ENCODE measurements at places on chromosomes 13 and 19.

DNA sequence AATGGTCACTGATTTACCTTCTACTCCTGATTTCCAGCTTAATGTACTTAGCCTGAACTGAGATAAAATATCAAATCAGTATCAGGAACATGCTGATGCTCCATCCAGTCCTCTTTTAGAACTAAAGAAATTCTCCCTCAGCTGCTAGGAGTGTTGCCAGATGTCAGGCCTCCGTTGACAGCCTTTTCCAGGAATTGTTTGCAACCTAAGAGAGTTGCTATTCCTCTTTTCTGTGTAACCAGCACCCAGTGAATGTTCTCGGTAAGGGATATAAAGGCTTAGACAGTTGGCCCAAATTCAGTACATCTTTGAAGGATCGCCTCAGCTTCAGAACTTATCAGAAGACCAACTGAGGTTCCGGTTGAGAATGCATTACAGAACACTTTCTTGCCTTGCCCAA, 559.0 kb downstream of the PCDH17 start:
- DNase-seq, result no peak

DNA sequence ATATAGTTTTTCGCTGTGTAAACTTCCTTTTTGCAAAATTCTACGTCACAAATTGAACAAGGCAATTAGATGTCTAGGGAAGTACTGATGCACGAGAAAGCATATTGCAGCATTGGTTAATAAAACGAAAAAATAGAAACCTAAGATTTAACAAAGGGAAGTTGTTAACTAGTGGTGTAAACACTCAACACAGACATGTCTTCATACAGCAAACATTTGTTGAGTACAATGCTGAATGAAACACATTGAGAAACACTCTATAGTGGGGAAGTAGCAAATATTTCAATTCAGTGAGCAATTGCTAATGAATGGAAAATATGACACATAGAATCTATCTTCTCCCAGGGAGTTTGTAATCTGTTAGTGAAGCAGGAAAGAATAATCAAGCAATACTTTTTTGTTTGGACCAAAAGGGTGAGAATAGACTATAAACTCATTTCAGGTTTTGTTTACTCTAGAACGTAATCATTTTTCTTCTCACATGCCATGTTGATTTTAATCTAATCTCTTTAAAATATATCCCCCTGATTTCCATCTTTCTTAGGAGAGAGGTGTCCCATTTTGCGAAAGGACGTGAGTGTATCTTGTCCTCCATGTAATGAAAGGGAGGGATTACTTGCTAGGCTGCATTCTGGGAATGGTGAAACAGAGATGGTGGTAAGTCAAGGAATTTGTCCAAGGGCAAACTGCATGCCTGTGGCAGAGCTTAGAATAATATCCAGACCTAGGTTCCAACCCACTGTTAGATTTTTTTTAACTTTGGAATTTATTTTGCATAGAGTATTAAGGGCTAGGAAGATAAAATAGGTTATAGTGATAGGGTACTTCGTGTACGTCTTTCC, 1.7 kb upstream of the ANKRD10 start:
- DNase-seq, result no peak

GRCh38 chr13:88142653-88143052, 471.5 kb downstream of the SLITRK5 start:
- no peak for DNase-seq

GRCh38 chr13:110380359-110381028, 73.4 kb downstream of the COL4A2 start:
- DNase-seq, result no peak

GRCh38 chr19:2111886-2112285, 15.2 kb downstream of the IZUMO4 start:
- DNase-seq, result no peak

- DNase-seq, result no peak
These were observed 37.6 kb upstream of the CD177 start for GRCh38 chr19:43315851-43316250.

- peak; percentile 12 for DNase-seq
These were observed 275.6 kb downstream of the DCLK1 start for GRCh38 chr13:35855531-35856019.

- DNase-seq, result peak; percentile 47
These were observed 15.9 kb upstream of the NOP53 start for GRCh38 chr19:47729468-47729798.

DNA sequence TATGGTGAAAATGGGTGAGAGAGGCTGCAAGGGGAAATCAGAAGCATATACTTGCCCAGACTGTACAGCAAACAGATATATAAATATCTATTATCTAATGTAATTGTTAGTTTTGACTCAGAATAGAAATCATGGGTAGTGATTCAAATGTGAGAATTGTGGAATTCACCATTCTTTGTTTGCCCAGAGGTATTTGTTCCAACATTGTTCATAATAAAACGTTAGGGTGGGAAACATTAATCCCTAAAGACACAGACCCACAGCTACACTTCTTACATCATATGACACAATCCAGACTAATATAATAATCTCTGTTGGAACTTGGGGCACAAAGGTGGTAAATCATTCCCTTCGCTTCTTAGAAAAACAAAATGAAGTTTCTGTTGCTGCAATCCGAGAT, 646.5 kb upstream of the SLITRK6 start:
- DNase-seq, result no peak

DNA sequence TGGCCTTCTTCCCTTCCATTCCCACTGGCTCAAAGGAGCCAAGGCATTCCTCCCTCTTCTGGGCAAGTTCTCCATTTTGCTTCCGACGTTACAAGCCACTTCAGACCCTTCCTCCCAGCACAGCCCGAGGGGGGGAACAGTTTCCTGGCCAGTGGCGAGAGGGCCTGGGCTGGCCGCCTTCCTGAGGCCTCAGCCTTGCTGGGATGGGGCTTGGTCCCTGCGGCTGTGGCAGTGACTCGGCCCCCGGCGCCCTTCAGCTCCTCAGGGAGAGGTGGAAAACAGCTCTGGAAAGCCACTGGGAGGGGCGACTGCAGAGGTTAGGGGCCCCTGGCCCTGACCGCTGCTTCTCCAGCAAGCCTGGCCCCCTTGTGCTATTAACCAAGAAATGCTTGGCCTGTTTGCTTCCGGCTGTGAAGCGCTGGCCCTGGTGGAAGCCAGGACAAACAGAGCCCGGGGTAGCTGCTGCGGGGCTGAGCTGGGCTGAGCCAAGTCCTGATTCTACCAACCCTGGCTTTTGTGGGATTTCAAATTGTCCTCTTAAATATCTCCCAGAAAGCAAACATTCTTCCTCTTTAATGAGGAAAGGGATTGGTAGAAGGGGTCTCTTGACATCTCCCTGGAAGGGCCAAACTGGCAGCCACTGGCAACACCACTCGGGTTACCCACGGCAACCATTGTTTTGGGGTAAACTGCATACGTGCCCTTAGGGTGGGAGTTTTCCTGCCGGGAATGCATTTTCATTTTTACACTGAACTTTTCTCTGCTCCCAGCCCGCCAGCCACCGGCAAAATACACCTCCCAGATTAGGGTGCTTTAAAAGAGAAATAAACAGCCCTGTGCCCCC, 38.7 kb downstream of the C13orf46 start:
- no peak for DNase-seq

DNA sequence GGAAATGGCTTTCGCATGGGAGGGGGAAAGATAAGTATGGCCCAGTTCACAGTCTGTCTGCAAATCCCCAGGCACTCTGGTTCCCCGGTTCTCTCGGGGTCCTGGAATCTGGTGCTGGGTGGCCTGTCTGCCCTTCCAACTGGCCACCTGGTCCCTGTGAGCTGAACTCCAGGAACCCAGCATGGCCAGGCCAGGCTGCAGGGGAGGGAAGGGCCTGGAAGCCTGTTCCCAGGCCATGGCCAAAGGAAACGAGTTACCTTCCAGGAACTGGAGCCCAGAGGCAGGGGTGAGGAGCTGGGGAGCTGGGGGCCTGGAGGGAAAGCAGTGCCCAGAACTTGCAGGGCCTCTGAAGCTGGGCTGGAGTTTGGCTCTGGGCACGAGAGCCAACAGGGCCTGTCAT, 19.1 kb upstream of the PNMA8C start:
- no peak for DNase-seq

DNA sequence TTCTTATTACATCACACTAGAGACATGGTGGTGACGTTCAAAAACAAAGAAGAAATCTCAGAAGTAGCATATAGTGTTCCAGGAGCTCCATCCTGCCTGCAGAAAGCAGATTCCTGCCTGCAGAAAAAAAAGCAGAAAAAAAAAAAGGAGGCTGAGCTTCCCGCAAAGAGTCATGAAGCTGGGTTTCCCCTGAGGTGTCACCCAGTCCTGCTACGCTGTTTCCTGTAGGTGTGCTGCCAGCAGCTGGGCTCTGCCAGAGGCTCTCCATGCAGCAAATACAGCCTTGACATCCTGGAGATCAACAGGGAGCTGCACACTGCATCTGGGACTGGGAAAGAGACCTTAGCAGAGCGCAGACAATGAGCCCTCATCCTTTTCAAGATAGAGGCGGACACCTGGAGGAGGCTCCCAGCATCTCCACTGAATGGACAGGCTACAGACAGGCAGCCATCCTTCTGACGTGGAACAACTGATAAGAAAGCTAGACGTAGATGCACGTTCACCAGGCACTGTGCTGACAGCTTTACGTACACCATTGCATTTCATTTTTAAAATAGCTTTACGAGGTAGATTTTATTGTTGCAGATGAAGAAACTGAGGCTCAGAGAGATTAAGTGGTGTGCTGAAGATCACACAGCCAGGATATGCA, 350.9 kb downstream of the FOXO1 start:
- DNase-seq, result peak; percentile 69

DNA sequence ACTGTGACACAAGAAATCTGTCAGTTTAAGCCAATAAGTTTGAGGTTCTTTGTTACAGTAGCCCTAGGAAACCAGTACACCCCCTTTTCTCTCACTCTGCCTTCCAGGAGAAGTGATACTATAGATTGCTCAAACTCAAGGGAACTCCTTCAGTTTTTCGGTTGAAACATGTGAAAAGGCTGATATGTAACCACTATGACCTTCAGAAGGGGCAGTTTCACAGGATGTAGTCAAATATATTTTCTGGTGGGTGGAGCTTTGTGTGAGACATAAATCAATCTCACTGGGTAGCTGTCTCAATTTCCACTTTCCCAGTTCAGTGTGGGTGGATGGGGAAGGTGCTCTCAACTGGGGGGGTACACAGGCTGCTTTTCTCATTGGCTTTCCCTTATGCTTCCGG, 41.7 kb downstream of the HTR2A start:
- no peak for DNase-seq

- no peak for DNase-seq
These were observed 6.9 kb upstream of the ZNF580 start for GRCh38 chr19:55633861-55634260.

- DNase-seq, result no peak
These were observed 14.0 kb downstream of the SLITRK6 start for GRCh38 chr13:85785205-85785604.

- no peak for DNase-seq
These were observed 586.7 kb upstream of the SGCG start for GRCh38 chr13:22594041-22594440.

DNA sequence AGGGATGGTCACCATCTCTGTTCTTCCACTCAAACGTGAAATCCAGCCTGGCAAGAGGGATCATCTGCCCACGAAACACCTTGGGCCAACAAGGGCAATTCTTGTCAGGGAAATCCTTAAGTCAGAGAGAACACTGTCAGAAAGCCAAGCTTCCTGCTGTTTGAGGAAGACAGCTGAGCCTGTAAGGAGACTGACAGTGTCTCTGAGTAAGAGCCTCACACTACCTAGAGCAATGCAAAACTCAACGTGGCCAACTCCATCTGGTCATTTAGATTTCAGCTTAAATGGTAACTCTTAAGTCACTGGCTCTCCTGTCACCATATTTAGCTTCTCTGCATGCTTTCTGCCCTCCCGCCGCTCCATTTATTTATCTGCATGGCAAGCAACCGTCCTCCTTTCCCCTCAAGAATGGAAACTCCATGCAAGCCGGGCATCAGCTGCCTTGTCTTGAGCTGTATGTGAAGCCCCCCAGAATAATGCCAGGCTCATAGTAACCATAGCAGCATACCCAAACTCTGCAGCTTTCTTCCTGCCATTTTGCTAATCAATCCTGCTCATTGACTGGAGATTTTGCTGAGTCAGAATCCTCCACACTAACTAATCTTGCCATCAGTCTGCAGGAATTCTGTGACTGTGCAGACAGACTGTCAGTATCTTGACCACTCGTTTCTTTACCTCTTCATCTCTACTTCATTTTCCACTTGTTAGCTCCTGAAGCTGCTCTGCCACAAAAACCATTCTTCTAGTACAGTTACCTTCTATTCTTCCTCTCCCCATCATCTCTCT, 159.8 kb downstream of the IRS2 start:
- DNase-seq, result no peak

GRCh38 chr13:90918536-90918935, 429.0 kb upstream of the MIR17HG start:
- DNase-seq, result no peak

DNA sequence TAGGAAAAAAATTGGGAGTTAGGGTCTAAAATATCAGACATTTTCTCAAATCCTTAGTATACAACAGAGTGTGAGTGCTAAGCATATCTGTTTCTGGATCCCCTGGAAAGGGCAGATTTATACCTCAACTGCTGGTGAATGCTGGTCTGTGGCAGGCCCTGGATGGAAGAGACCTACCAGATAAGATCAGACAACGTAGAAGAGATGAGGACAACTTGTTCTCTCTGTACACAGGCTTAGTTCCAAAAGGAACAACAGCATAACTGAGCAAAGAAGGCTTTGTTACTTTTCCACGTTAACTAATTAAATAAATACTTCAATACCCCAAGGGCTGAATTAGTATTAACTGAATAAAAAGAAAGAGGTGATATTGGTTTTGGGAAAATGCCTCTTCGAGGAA, 1277.3 kb downstream of the SLITRK5 start:
- no peak for DNase-seq

- peak; percentile 83 for DNase-seq
These were observed 1.0 kb downstream of the HMGB1 start for GRCh38 chr13:30464496-30465342.

- DNase-seq, result peak; percentile 86
These were observed 46.9 kb downstream of the KLF2 start for GRCh38 chr19:16371540-16371986.

- no peak for DNase-seq
These were observed 718 bp downstream of the ACTN4 start for GRCh38 chr19:38647966-38648768.

- DNase-seq, result no peak
These were observed 43.8 kb upstream of the GRTP1 start for GRCh38 chr13:113407531-113408393.

GRCh38 chr19:53978975-53979801, 12.2 kb upstream of the CACNG6 start:
- no peak for DNase-seq

GRCh38 chr13:42617221-42617620, 43.3 kb downstream of the TNFSF11 start:
- no peak for DNase-seq

GRCh38 chr13:37899753-37900152, 30.2 kb upstream of the TRPC4 start:
- no peak for DNase-seq

DNA sequence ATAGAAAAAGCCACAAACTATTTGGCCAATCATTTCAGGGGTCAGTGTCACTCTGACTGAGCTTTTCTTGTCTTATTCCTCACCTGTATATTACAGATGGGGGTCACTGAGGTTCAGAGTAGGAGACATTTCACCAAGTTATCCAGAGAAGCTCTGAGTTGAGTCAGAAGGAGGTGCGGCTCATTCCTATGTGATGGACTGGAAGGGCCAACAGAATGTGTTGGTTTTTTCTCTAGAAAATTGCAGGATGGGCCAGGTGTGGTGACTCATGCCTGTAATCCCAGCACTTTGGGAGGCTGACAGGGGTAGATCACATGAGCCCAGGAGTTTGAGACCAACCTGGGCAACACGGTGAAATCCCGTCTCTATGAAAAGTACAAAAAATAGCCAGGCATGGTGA, 24.5 kb upstream of the ZNF83 start:
- no peak for DNase-seq

- no peak for DNase-seq
These were observed 38.3 kb downstream of the ANKRD10 start for GRCh38 chr13:110876609-110877008.

GRCh38 chr19:16141043-16141442, 2.4 kb upstream of the HSH2D start:
- DNase-seq, result no peak

All from activated CD4-positive, alpha-beta T cell treated with anti-CD3 and anti-CD28 coated beads for 48 hours (primary cell).